ENCODE measurements at places on chromosomes 5 and 9. TPM values are rescaled to one million over a fixed set of nuclear protein-coding genes. Genes with fewer than 3 reads are reported as not detected.
A peak's percentile ranks its signal among the peaks of the same experiment; 100 is the strongest.

GRCh38 chr9:115633104-115633503 lies 515.1 kb upstream of the TNC start:
- no peaks in the 10 kb centered on the region for H3K27me3 ChIP-seq
- H3K4me1 ChIP-seq, result no peaks in the 10 kb centered on the region

DNA sequence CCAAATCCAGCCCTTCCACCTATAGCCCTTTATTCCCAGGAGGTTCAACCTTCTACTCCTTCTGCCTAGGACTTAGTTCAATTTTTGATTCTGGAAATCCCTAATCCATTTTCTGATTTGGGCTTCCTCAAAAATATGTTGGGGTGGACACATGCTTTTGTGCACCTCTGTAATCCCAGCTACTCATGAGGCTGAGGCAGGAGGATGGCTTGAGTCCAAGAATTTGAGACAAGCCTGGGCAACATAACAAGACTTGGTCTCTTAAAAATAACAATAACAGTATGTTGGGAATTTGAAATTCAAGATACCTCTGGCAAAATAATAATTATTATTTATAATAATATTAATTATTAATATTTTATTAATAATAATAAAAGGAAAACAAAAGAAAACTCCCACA lies 188.7 kb upstream of the TLE4 start:
- H3K27me3 ChIP-seq, result no peaks in the 10 kb centered on the region
- H3K36me3 ChIP-seq, result no peaks in the 10 kb centered on the region
- no peak overlapping the region for H3K4me3 ChIP-seq
- no peak overlapping the region for H3K27ac ChIP-seq

- H3K27ac ChIP-seq, result no peak overlapping the region
- H3K4me1 ChIP-seq, result peaks cover 9% of the 10 kb centered on the region
- no peak overlapping the region for H3K4me3 ChIP-seq
- no peaks in the 10 kb centered on the region for H3K36me3 ChIP-seq
- no peak for DNase-seq
Observed at GRCh38 chr9:99973455-99973854, 67.0 kb downstream of the STX17 start.

- H3K4me1 ChIP-seq, result no peaks in the 10 kb centered on the region
- no peak overlapping the region for H3K27ac ChIP-seq
Observed at GRCh38 chr9:122402874-122403273, 32.0 kb downstream of the PTGS1 start.

GRCh38 chr9:88990729-88991065 lies 571 bp upstream of the S1PR3 start:
- no peaks in the 10 kb centered on the region for H3K36me3 ChIP-seq
- peak overlapping the region; percentile 18 for H3K4me3 ChIP-seq
- no peak for DNase-seq
- no peaks in the 10 kb centered on the region for H3K4me1 ChIP-seq
- peaks cover 14% of the 10 kb centered on the region for H3K27me3 ChIP-seq
- peak overlapping the region; percentile 51 for H3K27ac ChIP-seq

- H3K27me3 ChIP-seq, result no peaks in the 10 kb centered on the region
- H3K36me3 ChIP-seq, result no peaks in the 10 kb centered on the region
- H3K4me1 ChIP-seq, result no peaks in the 10 kb centered on the region
- DNase-seq, result no peak
- H3K4me3 ChIP-seq, result no peak overlapping the region
Observed at GRCh38 chr5:93401634-93402213, 179.3 kb downstream of the NR2F1-AS1 start.

GRCh38 chr9:138010861-138011260 lies 133.3 kb downstream of the CACNA1B start:
- no peaks in the 10 kb centered on the region for H3K4me1 ChIP-seq
- no peaks in the 10 kb centered on the region for H3K36me3 ChIP-seq
- no peaks in the 10 kb centered on the region for H3K27me3 ChIP-seq
- no peak overlapping the region for H3K27ac ChIP-seq

DNA sequence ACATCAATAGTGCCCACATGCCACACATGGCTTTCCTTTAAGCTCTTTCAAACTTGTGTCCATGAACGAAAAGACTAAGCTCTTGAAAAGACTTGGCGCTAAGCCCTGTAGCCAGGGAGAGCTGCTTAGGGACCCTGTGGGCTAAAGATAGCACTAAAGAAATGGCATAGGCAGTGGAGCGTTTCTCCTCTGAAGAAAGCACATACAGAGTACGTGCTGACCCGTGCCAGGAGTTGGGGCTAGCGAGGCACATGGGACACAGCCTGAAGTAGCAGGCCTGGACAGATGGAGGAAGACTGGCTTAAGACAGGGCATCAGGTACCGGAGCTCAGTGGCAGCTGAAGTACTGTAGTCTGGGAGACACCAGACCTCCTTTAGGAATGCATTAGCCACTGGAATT lies 39.7 kb downstream of the ADGRV1 start:
- DNase-seq, result no peak
- no peak overlapping the region for H3K4me3 ChIP-seq
- H3K36me3 ChIP-seq, result no peaks in the 10 kb centered on the region
- H3K27ac ChIP-seq, result no peak overlapping the region
- no peaks in the 10 kb centered on the region for H3K27me3 ChIP-seq

DNA sequence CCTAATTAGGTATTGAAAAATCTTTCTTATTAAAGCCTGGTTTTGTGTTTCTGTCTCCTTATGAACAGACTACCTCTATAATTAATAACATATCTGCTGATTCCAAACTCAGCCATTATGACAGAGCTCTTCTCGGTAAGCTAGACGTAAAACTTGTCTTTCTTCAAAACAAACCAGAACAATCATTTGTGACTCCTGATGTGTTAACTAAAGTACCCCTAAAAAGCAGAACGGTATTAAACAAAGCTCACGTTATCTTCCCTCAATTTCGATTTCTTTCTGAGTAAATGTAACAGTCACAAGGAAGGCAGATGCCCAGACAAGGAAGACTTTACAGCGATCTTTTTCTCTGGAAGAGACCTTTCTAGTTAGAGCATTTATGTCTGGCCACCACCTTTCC lies 1.8 kb downstream of the SEMA5A start:
- no peak for DNase-seq
- H3K4me1 ChIP-seq, result peaks cover 12% of the 10 kb centered on the region
- peaks cover 6% of the 10 kb centered on the region for H3K27me3 ChIP-seq
- H3K27ac ChIP-seq, result peak overlapping the region; percentile 49

GRCh38 chr5:32709750-32710549 lies 1.2 kb upstream of the NPR3 start:
- H3K27me3 ChIP-seq, result peaks cover 32% of the 10 kb centered on the region
- peaks cover 30% of the 10 kb centered on the region for H3K4me1 ChIP-seq
- peak overlapping the region; percentile 63 for H3K4me3 ChIP-seq
- DNase-seq, result no peak

GRCh38 chr5:130198927-130199326 lies 294.7 kb downstream of the CHSY3 start:
- H3K36me3 ChIP-seq, result no peaks in the 10 kb centered on the region
- no peak for DNase-seq
- no peaks in the 10 kb centered on the region for H3K27me3 ChIP-seq
- no peaks in the 10 kb centered on the region for H3K4me1 ChIP-seq

DNA sequence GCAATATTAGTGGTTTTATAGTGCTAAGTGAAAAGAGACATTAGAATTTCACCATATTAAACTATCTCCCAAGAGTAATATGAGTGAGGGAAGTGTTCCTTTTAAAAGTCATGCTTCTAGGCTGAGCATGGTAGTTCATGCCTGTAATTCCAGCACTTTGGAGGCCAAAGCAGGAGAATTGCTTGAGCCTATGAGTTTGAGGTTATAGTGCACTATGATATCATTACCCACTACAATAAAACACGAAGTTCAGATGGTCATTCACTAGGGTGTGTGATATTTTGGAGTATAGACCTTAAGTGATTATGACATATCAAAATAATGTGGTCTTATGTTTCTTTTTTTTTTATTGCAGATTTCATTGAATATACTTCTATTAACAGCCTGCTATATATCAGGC lies 6.7 kb downstream of the KIF2A start:
- H3K4me3 ChIP-seq, result no peak overlapping the region
- no peaks in the 10 kb centered on the region for H3K27me3 ChIP-seq
- no peak overlapping the region for H3K27ac ChIP-seq
- no peak for DNase-seq
- peaks cover 3% of the 10 kb centered on the region for H3K4me1 ChIP-seq
- H3K36me3 ChIP-seq, result no peaks in the 10 kb centered on the region

Gene SARDH
- 0.51 TPM for total RNA-seq

Gene C9orf43
- not detected for total RNA-seq

Gene WNK2
- 17.5 TPM for total RNA-seq

Gene FBXL17
- 23.5 TPM for total RNA-seq

All from gastrocnemius medialis (tissue), 4 donors.